Activated CD8-positive, alpha-beta T cell treated with anti-CD3 and anti-CD28 coated beads for 36 hours (primary cell): ENCODE measurements at places on chromosomes 2 and 18. TPM values are rescaled to one million over a fixed set of nuclear protein-coding genes. Genes with fewer than 3 reads are reported as not detected.

- no peak for DNase-seq
- no peak overlapping the region for H3K27ac ChIP-seq
- H3K36me3 ChIP-seq: no peaks in the 10 kb centered on the region
- H3K27me3 ChIP-seq: no peaks in the 10 kb centered on the region
- H3K4me3 ChIP-seq: no peak overlapping the region
- no peaks in the 10 kb centered on the region for H3K4me1 ChIP-seq
Observed at GRCh38 chr2:137049518-137049917, 284.2 kb downstream of the THSD7B start.

DNA sequence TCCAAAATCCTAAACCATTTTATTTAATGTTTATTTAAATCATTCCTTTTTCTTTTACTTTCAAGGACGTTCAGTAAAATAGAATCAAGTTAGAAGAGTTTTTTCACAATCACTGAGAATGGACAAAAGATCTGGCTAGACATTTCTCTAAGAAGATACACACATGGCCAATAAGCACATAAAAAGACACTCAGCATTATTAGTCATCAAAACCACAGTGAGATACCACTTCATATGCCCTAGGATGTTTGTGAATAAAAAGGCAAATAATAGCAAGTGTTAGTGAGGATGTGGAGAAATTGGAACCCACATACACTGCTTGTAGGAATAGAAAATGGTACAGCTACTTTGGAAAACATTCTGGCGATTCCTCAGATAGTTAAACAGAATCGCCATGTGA, 76.1 kb downstream of the RHBDD1 start:
- H3K27me3 ChIP-seq: no peaks in the 10 kb centered on the region
- no peak overlapping the region for H3K27ac ChIP-seq
- no peak for DNase-seq
- peaks cover 34% of the 10 kb centered on the region for H3K36me3 ChIP-seq

- DNase-seq: no peak
- peaks cover 58% of the 10 kb centered on the region for H3K36me3 ChIP-seq
- no peaks in the 10 kb centered on the region for H3K27me3 ChIP-seq
- no peak overlapping the region for H3K27ac ChIP-seq
- H3K4me3 ChIP-seq: no peak overlapping the region
Observed at GRCh38 chr2:218547978-218548377, 20.2 kb downstream of the USP37 start.

DNA sequence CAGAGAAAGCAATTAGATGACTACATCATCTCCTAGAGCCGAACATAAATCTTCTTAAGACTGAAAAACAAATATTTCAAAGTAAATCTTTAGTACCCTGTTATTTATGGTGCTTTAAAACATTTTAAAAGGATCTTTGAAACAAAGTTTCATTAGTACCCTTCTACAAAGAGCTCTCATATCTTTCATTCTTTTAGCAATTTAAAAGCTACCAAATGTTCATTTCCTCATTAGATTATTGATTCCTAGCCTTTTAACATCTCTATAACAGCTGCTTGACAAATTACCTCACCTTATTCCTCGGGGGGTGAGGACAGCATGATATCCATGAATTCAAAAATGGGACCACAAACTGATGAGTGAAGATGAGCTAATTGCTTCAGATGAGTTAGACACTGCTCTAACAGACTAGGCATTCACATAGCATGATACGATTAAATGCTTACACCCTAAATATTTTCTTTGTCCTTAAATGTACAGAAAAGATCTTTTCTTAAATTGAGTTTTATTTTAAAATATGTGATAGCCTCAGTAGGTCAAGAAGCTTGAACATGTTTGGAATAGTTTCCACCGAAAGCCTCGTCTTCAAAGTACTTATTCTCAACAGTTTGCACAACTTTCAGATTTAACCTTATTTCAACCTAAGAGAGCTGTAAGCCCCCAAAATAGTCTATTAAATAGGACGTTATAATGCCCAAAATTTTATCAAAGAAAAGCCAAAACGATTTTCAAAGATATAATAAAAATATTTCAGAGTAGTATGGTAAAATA, 2.1 kb downstream of the ATAD2B start:
- peak overlapping the region; percentile 95 for H3K4me3 ChIP-seq
- H3K27ac ChIP-seq: peak overlapping the region; percentile 99
- peaks cover 55% of the 10 kb centered on the region for H3K4me1 ChIP-seq
- H3K36me3 ChIP-seq: no peaks in the 10 kb centered on the region

DNA sequence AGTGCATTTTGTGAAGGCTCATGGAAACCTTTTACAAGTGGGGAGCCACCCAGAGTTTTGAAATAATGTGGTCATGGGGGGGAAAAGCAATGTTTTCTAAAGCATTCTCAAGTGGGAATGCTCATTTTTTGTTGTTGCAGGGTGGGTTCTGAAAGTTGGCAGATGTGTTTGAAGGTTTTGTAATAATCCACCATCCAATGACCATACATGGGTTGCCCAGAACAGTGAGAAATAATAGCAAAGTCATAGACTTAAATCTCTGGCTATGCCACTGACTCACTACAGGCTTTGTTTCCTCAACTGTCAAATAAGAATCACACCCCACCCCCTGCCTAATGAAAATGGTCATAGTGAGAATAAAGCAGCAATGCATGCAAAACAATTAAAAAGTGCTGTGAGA, 2.9 kb downstream of the DSG3 start:
- no peak for DNase-seq
- H3K27ac ChIP-seq: no peak overlapping the region
- H3K4me3 ChIP-seq: no peak overlapping the region
- H3K36me3 ChIP-seq: no peaks in the 10 kb centered on the region
- no peaks in the 10 kb centered on the region for H3K4me1 ChIP-seq

GRCh38 chr2:230671117-230671516, 41.5 kb upstream of the CAB39 start:
- H3K4me1 ChIP-seq: peaks cover 48% of the 10 kb centered on the region
- no peaks in the 10 kb centered on the region for H3K27me3 ChIP-seq
- no peak overlapping the region for H3K4me3 ChIP-seq
- no peak overlapping the region for H3K27ac ChIP-seq

- H3K27me3 ChIP-seq: peaks cover 2% of the 10 kb centered on the region
- no peak overlapping the region for H3K4me3 ChIP-seq
- DNase-seq: no peak
- no peaks in the 10 kb centered on the region for H3K4me1 ChIP-seq
- no peak overlapping the region for H3K27ac ChIP-seq
Observed at GRCh38 chr2:108369153-108369552, 8.6 kb upstream of the SULT1C4 start.

- H3K36me3 ChIP-seq: no peaks in the 10 kb centered on the region
- no peaks in the 10 kb centered on the region for H3K27me3 ChIP-seq
- no peak for DNase-seq
- no peak overlapping the region for H3K4me3 ChIP-seq
Observed at GRCh38 chr2:183606718-183607085, 482.5 kb downstream of the NUP35 start.

DNA sequence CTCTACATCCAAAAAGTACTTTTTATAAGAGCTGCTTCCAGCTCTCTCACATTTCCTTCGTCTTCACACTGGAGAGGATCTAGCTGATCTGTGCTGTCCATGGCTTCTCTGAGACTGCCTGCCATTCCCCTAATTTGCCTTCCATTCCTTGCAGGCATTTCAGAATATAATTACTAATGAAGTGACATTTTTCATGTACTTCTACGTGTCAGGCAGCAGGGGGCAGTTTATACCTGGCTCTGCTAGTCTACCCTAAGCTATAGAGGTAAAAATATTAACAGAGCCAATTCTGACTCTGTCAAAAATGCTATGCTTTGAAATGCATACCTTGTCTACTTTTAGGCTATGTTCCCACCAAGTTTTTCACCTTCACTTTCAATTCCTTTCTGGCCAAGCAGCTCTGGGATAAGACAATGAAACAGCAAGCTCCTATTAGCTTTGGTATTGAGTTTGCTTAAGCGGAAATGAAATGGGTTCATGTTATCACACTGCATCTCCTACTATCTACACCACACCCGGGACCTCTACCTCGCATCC, 81.9 kb downstream of the MEP1B start:
- no peaks in the 10 kb centered on the region for H3K4me1 ChIP-seq
- H3K27ac ChIP-seq: no peak overlapping the region
- peak; percentile 4 for DNase-seq

GRCh38 chr2:109322641-109323040, 193.6 kb downstream of the SH3RF3 start:
- no peaks in the 10 kb centered on the region for H3K27me3 ChIP-seq
- H3K4me3 ChIP-seq: no peak overlapping the region
- H3K4me1 ChIP-seq: peaks cover 23% of the 10 kb centered on the region
- H3K27ac ChIP-seq: no peak overlapping the region
- DNase-seq: no peak

- H3K4me1 ChIP-seq: no peaks in the 10 kb centered on the region
- H3K27ac ChIP-seq: no peak overlapping the region
- no peaks in the 10 kb centered on the region for H3K36me3 ChIP-seq
- H3K27me3 ChIP-seq: peaks cover 17% of the 10 kb centered on the region
Observed at GRCh38 chr18:21194871-21195771, 46.9 kb upstream of the GREB1L start.

DNA sequence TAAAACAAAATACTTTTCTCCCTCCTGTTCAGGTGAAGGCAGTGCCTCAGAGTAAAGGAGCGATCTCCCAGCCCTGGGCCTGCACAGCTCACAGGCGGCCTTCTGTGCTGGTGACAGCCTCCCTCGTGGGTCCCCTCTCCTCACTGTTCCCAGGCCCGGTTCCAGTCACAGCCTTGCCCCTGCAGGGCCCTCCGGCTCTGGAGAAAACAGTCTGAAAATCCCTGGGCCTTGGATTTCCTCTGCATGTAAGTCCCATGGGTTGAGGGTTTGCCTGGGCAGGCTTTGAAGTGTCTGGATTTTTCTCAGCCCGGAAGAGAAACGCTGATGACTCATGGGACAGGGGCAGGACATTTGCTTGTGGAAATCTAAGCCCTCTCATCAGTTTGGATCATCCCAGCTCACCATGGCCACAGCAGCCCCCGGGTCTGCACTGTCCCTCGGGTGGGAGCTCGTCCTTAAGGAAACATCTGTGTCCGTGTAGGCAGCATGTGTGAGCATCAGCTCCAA, 186.1 kb upstream of the RAB12 start:
- no peak for DNase-seq
- H3K4me1 ChIP-seq: no peaks in the 10 kb centered on the region
- no peaks in the 10 kb centered on the region for H3K36me3 ChIP-seq
- no peaks in the 10 kb centered on the region for H3K27me3 ChIP-seq
- no peak overlapping the region for H3K4me3 ChIP-seq

DNA sequence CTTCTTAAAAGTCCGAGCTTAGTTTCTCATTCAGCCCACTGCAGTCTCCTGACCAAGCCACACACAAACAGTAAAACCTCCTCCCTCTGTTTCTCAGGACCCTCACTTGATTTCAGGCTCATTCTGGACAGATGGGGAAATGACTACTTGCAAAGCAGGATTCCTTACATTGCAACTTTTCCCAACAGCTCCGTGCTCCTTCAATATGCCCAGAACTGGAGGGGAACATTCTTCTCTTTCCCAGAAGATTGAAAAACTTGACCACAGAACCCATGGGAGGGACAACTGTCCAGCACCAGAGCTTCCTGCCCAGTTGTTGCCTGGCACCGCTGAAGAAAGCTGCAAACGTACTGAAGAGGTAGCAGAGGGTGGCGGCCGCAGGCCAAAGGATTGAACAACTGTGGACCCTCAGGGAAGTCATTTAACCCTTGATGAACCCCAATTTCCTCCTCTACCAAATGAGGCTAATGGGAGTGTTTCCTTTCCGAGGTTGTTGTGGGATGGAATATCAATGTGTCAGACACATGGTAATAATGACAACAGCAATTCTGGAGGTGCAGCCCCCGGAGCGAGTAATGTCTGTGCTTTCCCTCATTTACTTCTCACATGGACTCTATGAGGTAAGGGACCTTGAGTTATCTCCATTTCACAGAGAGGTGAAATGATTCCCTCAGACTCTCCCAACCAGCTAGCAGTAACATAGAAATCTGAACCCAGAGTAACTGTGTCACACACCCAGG, 25.0 kb downstream of the BCL11A start:
- H3K27ac ChIP-seq: no peak overlapping the region
- no peaks in the 10 kb centered on the region for H3K36me3 ChIP-seq
- no peak overlapping the region for H3K4me3 ChIP-seq
- H3K4me1 ChIP-seq: peaks cover 6% of the 10 kb centered on the region

GRCh38 chr2:70903641-70904340, 31.9 kb upstream of the ATP6V1B1 start:
- DNase-seq: no peak
- no peak overlapping the region for H3K27ac ChIP-seq
- H3K4me1 ChIP-seq: peaks cover 20% of the 10 kb centered on the region

GRCh38 chr18:29979881-29980280, 1062.7 kb downstream of the DSC3 start:
- no peaks in the 10 kb centered on the region for H3K27me3 ChIP-seq
- no peak overlapping the region for H3K27ac ChIP-seq

- H3K27ac ChIP-seq: no peak overlapping the region
- no peaks in the 10 kb centered on the region for H3K36me3 ChIP-seq
- no peak overlapping the region for H3K4me3 ChIP-seq
- no peaks in the 10 kb centered on the region for H3K4me1 ChIP-seq
- no peaks in the 10 kb centered on the region for H3K27me3 ChIP-seq
Observed at GRCh38 chr18:48644029-48644428, 105.2 kb downstream of the CTIF start.

DNA sequence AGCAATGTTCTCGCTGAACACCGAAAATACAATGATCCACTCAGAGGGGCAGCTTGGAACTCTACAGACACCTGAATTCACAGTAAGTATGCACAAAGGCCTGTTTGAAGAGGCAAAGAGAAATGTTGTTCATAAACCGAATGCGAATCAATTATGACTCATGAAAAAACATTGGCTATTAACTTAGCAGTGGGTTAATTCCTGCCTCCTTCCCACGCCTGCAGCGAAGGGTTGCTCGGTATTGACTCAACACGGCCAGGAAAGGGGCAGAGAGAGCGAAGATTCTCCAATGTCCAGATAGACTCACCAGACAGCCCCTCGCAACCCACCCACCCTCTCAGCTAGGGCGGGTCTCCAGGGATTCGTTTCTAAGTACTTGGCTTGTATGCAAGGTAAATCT, 9.4 kb downstream of the CRACDL start:
- no peaks in the 10 kb centered on the region for H3K36me3 ChIP-seq
- no peaks in the 10 kb centered on the region for H3K4me1 ChIP-seq
- H3K4me3 ChIP-seq: no peak overlapping the region
- no peak overlapping the region for H3K27ac ChIP-seq
- peaks cover 4% of the 10 kb centered on the region for H3K27me3 ChIP-seq

DNA sequence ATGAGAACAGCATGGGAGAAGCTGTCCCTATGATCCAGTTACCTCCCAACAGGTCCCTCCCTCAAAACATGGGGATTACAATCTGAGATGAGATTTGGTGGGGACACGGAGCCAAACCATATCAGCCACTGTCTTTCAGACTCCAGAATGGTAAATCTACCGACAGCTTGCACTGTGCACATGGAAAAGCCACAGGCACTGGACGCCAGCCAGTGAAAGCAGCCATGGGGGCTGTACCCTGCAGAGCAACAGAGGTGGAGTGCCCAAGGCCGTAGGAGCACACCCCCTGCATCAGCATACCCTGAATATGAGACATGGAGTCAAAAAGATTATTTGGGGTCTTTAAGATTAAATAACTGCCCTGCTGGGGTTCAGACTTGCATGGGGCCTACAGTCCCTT, 218.4 kb downstream of the PDE1A start:
- no peak overlapping the region for H3K4me3 ChIP-seq
- no peaks in the 10 kb centered on the region for H3K4me1 ChIP-seq
- DNase-seq: no peak
- H3K27ac ChIP-seq: no peak overlapping the region

ARHGAP25 gene
- total RNA-seq: 61.5 TPM

SCTR gene
- not detected for total RNA-seq

POTEF gene
- total RNA-seq: not detected

SLC5A7 gene
- not detected for total RNA-seq

ANKRD30BL gene
- not detected for total RNA-seq

GALR1 gene
- not detected for total RNA-seq

ABI2 gene
- total RNA-seq: 35.3 TPM

LYPD1 gene
- not detected for total RNA-seq

CACNB4 gene
- total RNA-seq: 0.34 TPM

ADAM23 gene
- 0.54 TPM for total RNA-seq

REEP1 gene
- 0.23 TPM for total RNA-seq

RAB6C gene
- total RNA-seq: not detected
